ENCODE measurements at places on chromosomes 12 and 14.

GRCh38 chr12:122726080-122726558 is 4.5 kb downstream of the HCAR1 start:
- DNase-seq: no peak

GRCh38 chr12:113898466-113898865 is 67.7 kb downstream of the RBM19 start:
- DNase-seq: no peak

GRCh38 chr14:105436891-105437722 is 17.5 kb downstream of the MTA1 start:
- DNase-seq: no peak

GRCh38 chr14:96852823-96853422 is 55.7 kb downstream of the VRK1 start:
- DNase-seq: no peak

Data from cardiac septum (tissue), 1 donor.